ENCODE measurements at places on chromosomes 4 and X. TPM values are rescaled to one million over a fixed set of nuclear protein-coding genes. Genes with fewer than 3 reads are reported as not detected.

Gene TCEAL1
- 70.3 TPM for total RNA-seq

Gene SSX1
- total RNA-seq: not detected

Gene IQSEC2
- 14.8 TPM for total RNA-seq

Gene PPBP
- 1.9 TPM for total RNA-seq

Gene PNMA6A
- 1.8 TPM for total RNA-seq

Gene CDX4
- not detected for total RNA-seq

Gene CXCL3
- total RNA-seq: 26.9 TPM

Gene RBM46
- total RNA-seq: not detected

Gene RAB41
- not detected for total RNA-seq

Gene UGT2B11
- not detected for total RNA-seq

Gene DUSP9
- total RNA-seq: not detected

Gene CSAG1
- total RNA-seq: not detected

Gene TRIM60
- not detected for total RNA-seq

Gene STATH
- not detected for total RNA-seq

Gene ASB5
- not detected for total RNA-seq

Gene CENPVL3
- not detected for total RNA-seq

Gene SPINK2
- not detected for total RNA-seq

Gene FREM3
- not detected for total RNA-seq

Gene LEF1
- total RNA-seq: 2.2 TPM

Gene NXF2
- total RNA-seq: not detected

Gene NAT8L
- total RNA-seq: 12.4 TPM

Gene LUZP4
- not detected for total RNA-seq

Gene SHROOM2
- 2.2 TPM for total RNA-seq

Gene BGN
- 14.9 TPM for total RNA-seq

Gene GPC4
- total RNA-seq: 9.0 TPM

Gene SSX3
- total RNA-seq: not detected

Gene FAM193A
- 29.2 TPM for total RNA-seq

Gene XKRX
- not detected for total RNA-seq

Gene LIMCH1
- 51.2 TPM for total RNA-seq
